ENCODE measurements at places on chromosomes 5 and 9.
A peak's percentile ranks its signal among the peaks of the same experiment; 100 is the strongest.

- H3K27me3 ChIP-seq, result peaks cover 2% of the 10 kb centered on the region
- H3K36me3 ChIP-seq, result no peaks in the 10 kb centered on the region
- DNase-seq, result no peak
- no peaks in the 10 kb centered on the region for H3K4me1 ChIP-seq
- H3K4me3 ChIP-seq, result no peak overlapping the region
- no peak overlapping the region for H3K27ac ChIP-seq
Measured at GRCh38 chr5:75277463-75277862, 40.8 kb upstream of the ANKRD31 start.

- H3K27ac ChIP-seq, result no peak overlapping the region
- H3K4me3 ChIP-seq, result no peak overlapping the region
- no peaks in the 10 kb centered on the region for H3K4me1 ChIP-seq
- DNase-seq, result no peak
- H3K27me3 ChIP-seq, result no peaks in the 10 kb centered on the region
Measured at GRCh38 chr9:80383331-80383730, 811.6 kb downstream of the TLE4 start.

DNA sequence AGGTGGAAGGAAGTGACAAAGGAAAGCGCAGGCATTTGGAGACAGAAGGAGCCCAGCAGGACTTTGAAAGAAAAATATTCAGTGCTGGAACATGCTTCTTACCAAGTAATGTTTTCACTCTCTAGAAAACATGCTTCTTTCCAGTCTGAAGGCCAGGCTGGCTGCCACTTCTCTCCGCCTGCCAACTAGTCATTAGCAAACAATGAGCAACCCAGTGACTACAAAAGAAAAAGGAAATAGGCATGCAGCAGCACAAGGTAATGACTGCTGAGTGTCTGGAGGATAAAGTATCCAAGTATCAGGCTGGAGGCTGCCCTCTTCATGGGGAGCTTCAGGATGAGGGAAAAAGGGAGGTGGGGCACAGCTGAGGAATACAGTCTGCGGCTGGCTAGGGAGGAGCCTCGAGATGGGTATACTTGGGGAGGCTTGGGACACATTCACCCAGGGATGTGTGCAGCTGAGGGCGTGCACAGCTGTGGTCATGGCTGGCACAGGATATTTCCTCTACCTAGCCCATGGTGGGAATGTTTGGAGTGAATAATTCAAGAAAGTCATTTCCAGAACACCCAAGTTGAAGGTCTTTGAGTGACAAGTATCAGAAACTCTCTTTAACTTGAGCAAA, 161.5 kb upstream of the KIF2A start:
- no peak for DNase-seq
- H3K4me1 ChIP-seq, result no peaks in the 10 kb centered on the region
- no peak overlapping the region for H3K4me3 ChIP-seq
- peaks cover 36% of the 10 kb centered on the region for H3K27me3 ChIP-seq

- DNase-seq, result no peak
- no peaks in the 10 kb centered on the region for H3K4me1 ChIP-seq
- no peaks in the 10 kb centered on the region for H3K27me3 ChIP-seq
Measured at GRCh38 chr9:31030741-31031202, 1353.7 kb upstream of the ACO1 start.

DNA sequence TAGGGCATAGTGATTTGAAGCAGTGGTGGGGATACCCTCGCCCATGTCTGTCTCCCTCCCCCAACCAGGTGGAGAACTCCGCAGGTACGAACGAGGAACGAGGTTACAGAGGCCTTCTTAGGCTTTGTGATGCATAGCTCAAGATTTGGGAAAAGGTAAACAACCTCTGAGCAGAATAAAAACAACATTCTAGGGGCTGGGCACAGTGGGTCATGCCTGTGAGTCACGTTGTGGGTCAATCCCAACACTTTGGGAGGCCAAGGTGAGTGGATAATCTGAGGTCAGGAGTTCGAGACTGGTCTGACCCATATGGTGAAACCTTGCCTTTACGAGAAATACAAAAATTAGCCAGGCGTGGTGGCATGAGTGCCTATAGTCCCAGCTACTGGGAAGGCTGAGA, 3.6 kb upstream of the LCP2 start:
- H3K27me3 ChIP-seq, result no peaks in the 10 kb centered on the region
- peaks cover 68% of the 10 kb centered on the region for H3K4me1 ChIP-seq
- H3K4me3 ChIP-seq, result no peak overlapping the region
- peak overlapping the region; percentile 52 for H3K27ac ChIP-seq
- no peak for DNase-seq

DNA sequence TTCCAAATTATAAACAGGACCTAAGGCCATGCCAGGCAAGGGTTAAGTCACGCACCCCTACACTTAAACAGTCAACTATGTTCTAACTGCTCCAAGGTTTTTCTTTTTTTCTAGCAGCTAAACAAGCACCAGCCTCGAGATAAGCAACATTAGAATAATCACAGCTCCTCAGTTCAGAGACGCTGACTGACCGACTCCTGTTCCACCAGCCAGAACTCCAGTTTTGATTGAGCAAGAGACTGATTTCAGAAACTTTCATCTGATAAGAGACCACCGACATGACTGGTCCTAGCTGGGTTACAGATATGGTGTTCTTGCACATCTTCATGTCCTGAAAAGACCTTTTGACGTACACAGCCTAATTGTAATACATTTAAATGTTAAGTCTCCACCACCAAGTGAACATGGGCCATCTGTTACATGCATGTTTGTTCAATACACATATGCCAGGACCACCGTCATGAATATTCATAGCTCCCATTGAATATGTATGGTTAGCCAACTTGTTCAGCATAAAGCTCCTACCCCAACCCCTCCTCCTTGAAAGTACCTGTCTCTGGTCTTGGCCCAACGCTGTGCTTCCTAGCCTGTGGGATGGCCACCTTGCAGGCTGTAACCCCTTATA, 23.7 kb upstream of the OTULINL start:
- no peak overlapping the region for H3K4me3 ChIP-seq
- H3K27ac ChIP-seq, result no peak overlapping the region
- DNase-seq, result no peak
- H3K36me3 ChIP-seq, result no peaks in the 10 kb centered on the region

GRCh38 chr5:148788636-148789035, 37.8 kb upstream of the ADRB2 start:
- no peak overlapping the region for H3K27ac ChIP-seq
- DNase-seq, result no peak
- no peaks in the 10 kb centered on the region for H3K36me3 ChIP-seq
- H3K27me3 ChIP-seq, result peaks cover 25% of the 10 kb centered on the region

DNA sequence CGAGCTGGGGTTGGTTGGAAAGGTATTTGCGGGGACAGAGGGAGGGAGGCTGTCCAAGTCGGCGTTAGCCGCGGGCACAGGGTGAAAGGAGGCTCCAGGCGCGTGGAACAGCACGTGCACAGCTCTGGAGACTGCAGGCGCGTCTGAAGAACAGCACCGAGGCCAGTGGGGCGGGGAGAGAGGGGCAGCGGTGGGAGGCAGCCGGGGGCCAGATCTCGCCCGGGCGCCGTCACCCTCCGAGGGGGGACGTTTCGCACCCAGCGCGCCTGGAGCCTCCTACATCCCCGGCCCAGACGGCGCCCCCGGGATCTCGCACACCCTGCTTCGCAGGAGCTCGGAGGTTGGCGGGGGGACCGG, 79.6 kb downstream of the NTNG2 start:
- peaks cover 34% of the 10 kb centered on the region for H3K27me3 ChIP-seq
- H3K4me1 ChIP-seq, result peaks cover 9% of the 10 kb centered on the region
- DNase-seq, result no peak
- H3K36me3 ChIP-seq, result peaks cover 3% of the 10 kb centered on the region
- peak overlapping the region; percentile 90 for H3K4me3 ChIP-seq
- peak overlapping the region; percentile 66 for H3K27ac ChIP-seq

DNA sequence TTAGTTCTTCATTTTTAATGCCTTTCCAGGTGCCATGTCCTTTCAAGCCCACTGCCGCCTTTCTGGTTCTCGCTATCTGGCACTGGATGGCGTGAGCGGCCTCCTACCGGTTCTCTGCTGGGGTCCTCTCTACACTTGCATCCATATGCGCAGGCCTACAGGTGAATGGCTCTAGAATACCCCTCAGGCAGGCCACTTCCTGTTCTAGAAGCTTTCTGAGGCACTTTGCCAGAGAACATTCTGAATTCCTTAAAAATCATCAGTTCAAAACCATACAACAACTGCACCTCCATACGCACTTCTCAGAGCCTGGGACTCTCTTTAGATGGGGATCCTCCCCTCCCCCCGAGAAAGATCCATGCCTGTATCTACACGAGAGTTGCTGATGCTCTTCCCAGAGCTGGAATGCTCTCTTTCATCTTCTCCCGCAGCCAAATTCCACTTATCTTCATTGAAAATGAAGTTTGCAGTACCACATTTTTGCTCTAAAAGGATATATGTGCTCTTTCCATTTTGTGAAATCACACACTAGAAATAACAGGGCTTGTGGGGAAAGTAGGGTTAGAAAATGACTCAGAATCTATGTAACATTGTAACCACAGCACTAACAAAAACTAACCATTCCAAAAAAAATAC, 1.4 kb upstream of the LHFPL2 start:
- no peak overlapping the region for H3K27ac ChIP-seq
- peaks cover 45% of the 10 kb centered on the region for H3K27me3 ChIP-seq
- H3K4me3 ChIP-seq, result peak overlapping the region; percentile 45
- DNase-seq, result no peak
- peaks cover 13% of the 10 kb centered on the region for H3K4me1 ChIP-seq

DNA sequence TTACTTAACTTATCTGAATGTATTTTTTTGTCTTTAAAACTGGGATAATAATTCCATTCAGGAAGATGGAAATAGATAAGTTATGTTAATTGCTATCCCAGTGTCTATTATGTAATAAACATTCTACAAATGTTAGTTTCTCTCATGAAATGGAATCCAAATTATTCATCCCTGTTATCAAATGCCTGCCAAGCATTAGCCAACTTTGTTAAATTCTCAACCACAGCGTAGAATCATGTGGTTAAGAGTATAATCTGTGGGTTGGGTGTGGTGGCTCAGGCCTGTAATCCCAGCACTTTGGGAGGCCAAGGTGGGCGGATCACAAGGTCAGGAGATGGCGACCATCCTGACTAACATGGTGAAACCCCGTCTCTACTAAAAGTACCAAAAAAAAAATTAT, 912.9 kb upstream of the SEMA6A start:
- H3K27me3 ChIP-seq, result no peaks in the 10 kb centered on the region
- no peak for DNase-seq
- H3K36me3 ChIP-seq, result no peaks in the 10 kb centered on the region
- H3K4me1 ChIP-seq, result no peaks in the 10 kb centered on the region
- no peak overlapping the region for H3K27ac ChIP-seq
- H3K4me3 ChIP-seq, result no peak overlapping the region

GRCh38 chr5:33997331-33997983, 10.4 kb downstream of the AMACR start:
- peaks cover 11% of the 10 kb centered on the region for H3K36me3 ChIP-seq
- H3K27ac ChIP-seq, result no peak overlapping the region
- H3K4me3 ChIP-seq, result no peak overlapping the region

- no peaks in the 10 kb centered on the region for H3K4me1 ChIP-seq
- H3K27me3 ChIP-seq, result no peaks in the 10 kb centered on the region
- no peaks in the 10 kb centered on the region for H3K36me3 ChIP-seq
- H3K27ac ChIP-seq, result no peak overlapping the region
- DNase-seq, result no peak
- H3K4me3 ChIP-seq, result no peak overlapping the region
Measured at GRCh38 chr9:76818271-76818670, 54.0 kb downstream of the PCA3 start.

DNA sequence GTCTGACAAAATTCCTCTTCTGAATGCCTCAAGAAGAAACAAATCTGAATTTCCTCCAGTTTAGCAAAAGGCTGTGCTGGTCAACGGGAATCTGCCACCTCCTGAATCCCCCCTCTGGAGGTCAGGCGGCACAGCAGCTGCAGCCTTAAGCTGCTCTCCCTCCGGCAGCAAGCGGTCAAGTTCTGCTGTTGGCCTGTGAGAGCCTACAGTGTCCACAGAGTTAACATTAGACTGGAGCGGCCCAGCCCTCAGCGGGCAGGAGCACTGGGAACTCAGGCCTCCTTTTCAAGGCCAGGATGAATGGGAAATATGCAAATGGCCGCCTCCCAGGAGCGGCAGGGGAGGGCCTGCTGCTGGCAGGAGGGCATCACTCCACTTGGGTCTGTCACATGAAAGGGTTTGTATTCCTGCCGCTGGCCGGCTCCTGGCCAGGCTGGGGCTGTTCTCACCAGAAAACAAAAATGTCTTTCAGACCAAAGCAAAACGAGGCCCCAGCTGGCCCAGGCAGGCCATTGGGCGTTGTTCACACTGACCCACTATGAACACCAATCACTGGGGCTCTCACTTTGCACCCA, 8.2 kb downstream of the ACSL6 start:
- H3K27ac ChIP-seq, result no peak overlapping the region
- H3K27me3 ChIP-seq, result peaks cover 5% of the 10 kb centered on the region
- no peaks in the 10 kb centered on the region for H3K36me3 ChIP-seq

- no peak for DNase-seq
- H3K4me1 ChIP-seq, result no peaks in the 10 kb centered on the region
- peaks cover 18% of the 10 kb centered on the region for H3K36me3 ChIP-seq
- no peaks in the 10 kb centered on the region for H3K27me3 ChIP-seq
- H3K27ac ChIP-seq, result no peak overlapping the region
- no peak overlapping the region for H3K4me3 ChIP-seq
Measured at GRCh38 chr5:72281764-72282499, 38.1 kb downstream of the MRPS27 start.

- no peak overlapping the region for H3K27ac ChIP-seq
- H3K27me3 ChIP-seq, result peaks cover 21% of the 10 kb centered on the region
- H3K4me1 ChIP-seq, result no peaks in the 10 kb centered on the region
- no peak for DNase-seq
- H3K36me3 ChIP-seq, result no peaks in the 10 kb centered on the region
Measured at GRCh38 chr9:113644321-113644720, 180.8 kb downstream of the RGS3 start.

GRCh38 chr9:68949271-68950000, 64.5 kb downstream of the PRKACG start:
- no peaks in the 10 kb centered on the region for H3K27me3 ChIP-seq
- H3K36me3 ChIP-seq, result no peaks in the 10 kb centered on the region

GRCh38 chr9:113573046-113573958, 109.8 kb downstream of the RGS3 start:
- no peaks in the 10 kb centered on the region for H3K36me3 ChIP-seq
- DNase-seq, result no peak
- no peaks in the 10 kb centered on the region for H3K27me3 ChIP-seq

GRCh38 chr9:132044176-132044875, 35.3 kb downstream of the MED27 start:
- no peak overlapping the region for H3K27ac ChIP-seq
- H3K36me3 ChIP-seq, result peaks cover 3% of the 10 kb centered on the region
- DNase-seq, result no peak
- no peak overlapping the region for H3K4me3 ChIP-seq

GRCh38 chr5:151706906-151707305, 20.2 kb upstream of the SPARC start:
- no peak overlapping the region for H3K4me3 ChIP-seq
- DNase-seq, result no peak
- peaks cover 16% of the 10 kb centered on the region for H3K27me3 ChIP-seq
- H3K27ac ChIP-seq, result no peak overlapping the region

Measured in activated CD4-positive, alpha-beta memory T cell treated with anti-CD3 and anti-CD28 coated beads, Interleukin-2, amount 10 ng/mL, durations not matched to agents 7 days and 5 days (primary cell).